ENCODE measurements at places on chromosomes 16 and 17.

GRCh38 chr17:1122533-1123392, 57.0 kb downstream of the ABR start:
- peak; percentile 99 for DNase-seq

GRCh38 chr16:56780646-56781045, 50.7 kb downstream of the NUP93 start:
- no peak for DNase-seq

DNA sequence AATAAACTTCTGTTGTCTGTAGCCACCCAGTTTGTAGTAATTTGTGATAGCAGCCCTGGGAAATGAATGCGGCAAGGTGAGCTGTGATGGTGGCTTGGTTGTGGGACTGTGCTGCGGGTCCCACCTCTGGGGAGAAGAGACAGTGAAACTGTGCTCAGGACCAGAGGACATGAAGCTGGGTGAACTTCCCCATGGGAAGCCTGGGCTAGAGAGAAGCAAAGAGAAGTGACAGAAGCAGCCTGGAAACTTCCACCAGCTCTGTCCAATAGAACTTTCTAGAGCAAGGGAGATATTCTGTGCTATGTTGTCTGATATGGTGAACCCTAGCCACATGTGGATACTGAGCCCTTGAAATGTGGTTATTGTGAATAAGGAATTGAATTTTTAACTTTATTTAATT, 51.5 kb upstream of the EMP2 start:
- DNase-seq: no peak

- DNase-seq: no peak
These were observed 56.3 kb downstream of the ARHGAP27 start for GRCh38 chr17:45376171-45377005.

DNA sequence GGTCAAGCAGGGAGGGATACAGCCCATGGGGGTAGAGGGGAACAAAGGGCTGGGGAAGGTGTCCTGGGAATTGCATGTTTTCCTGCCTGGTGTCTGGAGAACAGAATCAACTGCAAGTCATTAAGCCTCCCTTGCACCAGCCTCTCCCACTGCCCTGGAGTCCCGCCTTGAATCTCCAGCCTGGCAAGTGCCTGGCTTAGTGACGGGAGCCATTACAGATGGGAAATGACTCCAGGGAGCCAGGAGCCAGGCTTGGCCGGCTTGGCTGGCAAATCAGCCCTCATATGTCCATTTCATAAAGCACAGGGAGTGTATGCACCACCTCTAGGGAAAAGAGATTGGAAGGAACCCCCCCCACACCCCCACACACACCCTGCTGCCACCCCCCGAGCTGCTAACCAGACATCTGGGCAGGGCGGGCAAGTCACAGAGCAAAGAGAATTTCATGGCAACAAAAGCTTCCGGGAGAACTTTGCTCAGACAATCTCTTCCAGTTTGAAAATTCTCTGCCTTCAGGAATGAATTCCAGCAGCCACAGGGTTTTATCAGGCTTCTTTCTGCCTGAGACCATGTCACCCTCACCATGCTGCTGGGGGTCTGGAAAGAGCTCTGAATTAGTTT, 127.7 kb downstream of the NTN1 start:
- peak; percentile 81 for DNase-seq
